Nephron progenitor cell (in vitro differentiated cells): ENCODE measurements at places on chromosomes 6 and 20.

GRCh38 chr6:31572041-31572911 lies at the start of gene LTA:
Gene LTA, plus strand, starts transcription at chr6:31572289. Its CDS starts 454 bp downstream, at chr6:31572743.
- no peak for DNase-seq

DNA sequence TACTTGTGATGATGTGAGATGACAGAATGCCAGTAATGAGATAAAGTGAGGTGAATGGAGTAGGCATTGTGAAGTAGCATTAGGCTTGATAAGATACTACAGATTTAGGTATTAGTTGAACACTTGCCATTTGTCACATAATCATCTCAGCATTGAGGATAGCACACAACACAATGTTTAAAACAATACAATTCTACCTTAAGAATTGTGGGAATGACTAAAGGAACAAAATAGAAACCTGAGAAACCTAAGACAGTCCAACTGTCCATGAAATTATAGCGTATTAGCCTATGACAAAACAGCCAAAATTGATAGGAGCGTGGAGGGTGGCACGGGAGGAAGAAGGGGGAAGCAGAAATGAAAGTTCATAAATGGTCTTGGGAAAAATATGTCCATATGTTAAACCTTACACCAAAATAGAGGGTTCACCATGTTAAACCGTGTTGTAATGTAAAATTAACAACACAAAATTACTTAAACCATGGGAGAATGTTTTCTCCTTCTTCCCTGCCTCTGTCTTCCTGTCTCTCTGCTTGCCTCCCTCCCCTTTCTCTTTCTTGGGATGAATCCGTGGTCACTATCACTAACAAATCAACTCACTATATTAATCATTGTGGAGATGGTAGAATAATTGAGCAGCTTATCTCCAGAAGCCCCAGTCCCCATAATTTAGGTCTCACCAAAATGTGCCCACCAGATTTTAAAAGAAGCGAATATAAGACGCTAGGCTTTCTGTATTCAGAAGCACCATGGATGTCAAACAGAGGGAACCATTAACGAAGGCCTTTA lies 33.0 kb upstream of the HFE start:
- no peak for DNase-seq

GRCh38 chr20:48574383-48574782 lies 253.4 kb downstream of the PREX1 start:
- DNase-seq: no peak

GRCh38 chr20:24935766-24936525 lies 13.1 kb upstream of the CST7 start:
- no peak for DNase-seq

GRCh38 chr6:26205161-26205624 lies 118.0 kb downstream of the HFE start:
- peak; percentile 67 for DNase-seq

- DNase-seq: no peak
Observed at GRCh38 chr20:47296950-47297349, 59.5 kb downstream of the ZMYND8 start.

GRCh38 chr20:49542514-49542991 lies 25.4 kb downstream of the PTGIS start:
- DNase-seq: no peak

DNA sequence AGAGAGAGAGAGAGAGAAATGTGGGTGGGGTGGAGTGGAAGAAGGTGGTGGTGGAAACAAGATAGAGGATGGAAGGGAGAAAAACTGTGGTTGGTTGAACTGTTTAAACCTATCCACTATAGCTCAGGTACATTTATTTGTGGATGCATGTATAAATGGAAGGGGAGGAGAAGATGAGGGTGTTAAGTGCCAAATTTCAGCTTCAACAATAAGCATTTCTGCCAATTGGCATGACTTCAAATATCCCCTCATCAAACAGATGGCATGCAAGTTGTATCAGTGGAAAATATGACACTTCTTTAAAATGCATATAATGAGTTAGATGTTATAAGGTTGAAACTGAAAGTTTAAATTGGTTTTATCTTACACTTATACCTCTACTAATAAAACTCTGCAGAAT lies 216.1 kb downstream of the LMBRD1 start:
- no peak for DNase-seq

DNA sequence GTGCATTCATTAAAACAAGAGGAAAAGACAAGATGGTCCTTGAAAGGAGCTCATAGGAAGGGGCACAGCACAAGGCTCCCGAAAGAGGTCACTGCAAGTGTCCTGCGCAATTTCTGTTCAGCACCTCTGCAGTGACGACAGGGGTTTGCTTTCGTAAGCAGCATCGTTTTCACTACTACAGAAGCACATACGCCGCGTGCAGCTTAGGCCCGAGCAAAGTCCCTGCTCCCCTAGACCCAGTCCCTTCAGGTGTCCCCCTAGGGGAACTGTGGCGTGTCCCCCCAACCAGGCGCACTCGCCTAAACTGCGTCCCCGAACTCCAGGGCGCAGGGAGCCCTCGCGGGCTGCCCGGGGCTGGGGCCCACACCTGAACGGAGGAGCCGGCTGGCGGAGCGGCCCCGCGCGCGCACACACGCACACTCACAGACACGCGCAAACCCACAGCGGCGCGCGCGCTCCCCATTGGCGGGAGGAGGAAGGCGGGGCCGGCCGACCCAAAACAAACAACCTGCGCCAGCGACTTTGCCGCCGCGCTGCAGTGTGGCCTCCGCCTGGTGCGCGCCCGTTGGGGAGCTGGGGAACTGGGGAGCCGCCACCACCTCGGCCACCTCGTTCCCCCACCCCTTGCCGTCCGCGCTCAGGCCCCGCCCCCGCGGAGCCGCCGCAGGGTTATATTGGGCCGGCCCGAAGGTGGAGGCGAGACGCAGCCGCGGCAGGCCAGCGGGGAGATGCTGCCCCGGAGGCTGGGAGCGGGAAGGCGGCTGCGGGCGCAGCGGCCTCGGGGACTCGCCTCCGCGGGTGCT lies at the start of gene FOXQ1:
TSS of gene FOXQ1 (plus strand) at position 699 of the 803 bp plus-strand sequence. CDS start 607 bp downstream, outside the sequence.
- peak; percentile 69 for DNase-seq

DNA sequence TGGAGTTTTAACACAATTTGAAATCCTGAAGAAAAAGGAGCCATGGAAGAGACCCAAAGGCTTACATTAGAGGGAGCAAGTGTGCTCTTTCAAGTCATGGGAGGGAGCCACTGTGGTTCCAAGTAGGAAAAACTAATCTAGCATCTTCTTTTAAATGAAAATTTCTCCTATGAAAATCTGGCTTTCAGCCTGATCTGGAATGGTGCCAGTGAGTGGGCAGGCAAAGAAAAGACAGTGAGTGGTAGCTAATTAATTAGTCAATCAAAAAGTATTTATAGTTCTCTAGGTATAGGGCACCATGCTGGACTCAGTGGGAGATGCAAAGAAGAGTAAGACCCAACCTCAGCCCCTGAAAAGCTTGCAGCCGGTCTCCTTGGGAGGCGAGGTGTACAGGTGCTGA lies 21.9 kb downstream of the CAP2 start:
- DNase-seq: no peak

DNA sequence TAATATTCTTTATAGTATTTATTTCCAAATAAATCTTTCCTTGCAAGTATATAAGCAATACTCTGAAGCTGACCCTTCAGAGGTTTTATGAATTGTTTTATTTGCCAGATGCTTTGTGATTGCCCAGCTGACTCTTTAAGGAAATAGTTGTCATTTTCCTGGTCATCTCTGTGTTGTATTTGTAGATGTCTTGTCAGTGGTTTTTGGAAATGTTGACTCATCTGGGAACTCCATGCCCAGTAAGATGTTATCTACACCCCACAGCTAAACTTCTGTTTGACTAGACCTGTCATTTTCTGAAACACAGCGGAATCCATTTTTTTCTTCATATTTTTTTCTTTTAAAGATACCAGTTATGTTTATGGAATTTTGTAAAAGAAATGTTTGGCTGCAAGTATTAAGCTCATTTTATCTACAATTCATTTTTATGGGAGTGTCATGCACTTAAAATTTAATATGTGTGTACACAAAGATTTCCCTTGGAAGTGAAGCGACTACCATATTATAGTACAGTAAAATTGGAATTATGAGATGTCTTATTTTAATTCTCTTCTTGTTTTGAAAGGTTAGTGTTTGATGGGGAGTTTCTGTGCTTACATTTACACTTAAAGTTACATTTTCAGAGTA lies 491.0 kb downstream of the NKAIN2 start:
- no peak for DNase-seq

- no peak for DNase-seq
Observed at GRCh38 chr6:33683576-33684427, 27.7 kb downstream of the UQCC2 start.

- DNase-seq: no peak
Observed at GRCh38 chr6:125110056-125110455, 43.5 kb upstream of the TPD52L1 start.

DNA sequence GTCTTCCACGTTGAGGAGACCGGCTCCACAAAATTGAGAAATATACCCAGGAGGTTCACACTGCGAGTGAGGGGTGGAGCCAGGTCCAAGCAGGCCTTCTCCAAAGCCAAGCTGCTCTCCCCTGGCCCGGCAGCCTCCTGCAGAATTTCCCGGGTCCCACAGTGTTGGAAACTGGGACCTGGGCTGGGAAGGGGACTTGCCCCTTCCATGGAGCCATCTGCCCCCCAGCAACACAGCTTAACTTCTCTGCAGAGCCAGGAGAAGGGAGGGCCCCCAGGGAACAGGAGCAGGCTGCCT lies 35.4 kb downstream of the MDFI start:
- DNase-seq: no peak

DNA sequence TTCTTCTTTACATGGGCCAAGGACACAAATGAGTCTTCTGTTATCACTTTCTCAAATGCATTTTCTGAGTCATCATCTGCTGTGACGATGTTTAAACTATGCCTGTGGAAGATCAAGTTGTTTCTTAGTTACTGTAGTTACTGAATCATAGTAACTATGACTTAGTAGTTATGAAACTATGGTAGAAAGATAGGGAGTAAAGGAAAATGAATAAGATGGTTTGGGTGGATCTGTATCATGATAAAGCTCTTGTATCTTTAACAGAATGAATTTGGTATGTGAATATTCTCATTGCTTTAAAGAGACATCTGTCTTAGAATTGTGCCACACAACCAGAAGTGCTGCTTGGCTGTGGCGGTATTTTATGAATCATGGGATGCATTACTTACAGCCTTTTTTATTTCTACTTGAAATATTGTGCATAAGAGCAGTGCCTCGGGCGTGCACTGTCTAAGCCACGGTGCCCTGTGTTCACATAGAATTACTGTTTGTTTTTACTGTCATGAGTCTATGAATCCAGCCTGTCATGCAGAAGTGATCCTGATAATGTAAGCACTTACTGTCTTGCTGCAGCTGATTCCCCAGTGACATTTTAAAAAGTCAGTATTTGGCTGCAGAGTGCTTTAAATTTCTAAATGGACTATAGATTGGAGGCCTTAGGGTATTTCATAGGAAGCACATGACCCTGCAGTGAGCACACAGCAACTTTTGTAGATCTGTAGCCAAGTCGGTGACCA lies 215.2 kb downstream of the TMEM242 start:
- DNase-seq: no peak

GRCh38 chr20:55557191-55557590 lies 448.1 kb downstream of the CBLN4 start:
- no peak for DNase-seq

GRCh38 chr6:160030103-160030502 lies 61.2 kb downstream of the IGF2R start:
- peak; percentile 29 for DNase-seq

GRCh38 chr6:3748208-3749066 lies 3.1 kb downstream of the PXDC1 start:
- peak; percentile 71 for DNase-seq

DNA sequence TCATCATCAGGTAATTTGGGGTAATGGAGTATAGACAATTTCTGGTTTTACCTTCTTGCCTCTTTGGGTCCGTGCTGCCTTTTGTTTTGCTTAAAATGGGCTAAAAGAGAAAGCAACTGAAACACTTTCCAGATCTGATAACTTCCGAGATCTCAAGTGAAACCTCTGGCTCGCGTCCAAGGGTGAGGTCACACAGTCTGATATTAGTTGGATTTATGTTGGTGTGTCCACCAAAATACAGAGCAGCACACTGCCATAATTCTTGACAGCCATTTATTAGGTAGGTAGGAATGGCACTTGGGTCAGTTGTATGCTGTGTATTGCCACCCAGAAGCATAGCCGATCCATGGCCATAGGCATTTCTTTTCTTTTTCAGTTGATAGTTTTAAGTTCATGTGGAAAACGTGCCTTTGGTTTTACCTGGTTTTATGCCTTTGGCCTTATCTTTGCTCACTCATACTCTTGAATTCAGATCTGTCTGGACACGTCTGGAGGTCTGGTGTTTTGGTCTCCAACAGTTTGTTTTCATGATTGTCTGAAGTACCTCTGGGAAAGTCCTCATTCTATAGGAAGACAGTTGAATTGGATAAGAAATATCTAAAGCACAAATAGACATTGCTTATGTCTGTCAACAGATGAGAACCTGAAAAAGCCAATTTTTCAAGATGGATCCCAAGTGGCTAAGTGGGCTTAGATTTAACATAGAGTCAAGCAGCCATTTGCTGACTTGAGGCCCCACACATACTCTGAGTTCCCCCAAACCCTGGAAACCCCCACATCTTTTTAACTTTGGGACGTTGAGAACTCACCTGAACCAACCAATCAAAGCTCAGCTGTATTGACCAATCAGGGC lies 320.8 kb downstream of the SOX4 start:
- DNase-seq: no peak

GRCh38 chr6:122997541-122998150 lies 1.6 kb downstream of the CLVS2 start:
- no peak for DNase-seq

DNA sequence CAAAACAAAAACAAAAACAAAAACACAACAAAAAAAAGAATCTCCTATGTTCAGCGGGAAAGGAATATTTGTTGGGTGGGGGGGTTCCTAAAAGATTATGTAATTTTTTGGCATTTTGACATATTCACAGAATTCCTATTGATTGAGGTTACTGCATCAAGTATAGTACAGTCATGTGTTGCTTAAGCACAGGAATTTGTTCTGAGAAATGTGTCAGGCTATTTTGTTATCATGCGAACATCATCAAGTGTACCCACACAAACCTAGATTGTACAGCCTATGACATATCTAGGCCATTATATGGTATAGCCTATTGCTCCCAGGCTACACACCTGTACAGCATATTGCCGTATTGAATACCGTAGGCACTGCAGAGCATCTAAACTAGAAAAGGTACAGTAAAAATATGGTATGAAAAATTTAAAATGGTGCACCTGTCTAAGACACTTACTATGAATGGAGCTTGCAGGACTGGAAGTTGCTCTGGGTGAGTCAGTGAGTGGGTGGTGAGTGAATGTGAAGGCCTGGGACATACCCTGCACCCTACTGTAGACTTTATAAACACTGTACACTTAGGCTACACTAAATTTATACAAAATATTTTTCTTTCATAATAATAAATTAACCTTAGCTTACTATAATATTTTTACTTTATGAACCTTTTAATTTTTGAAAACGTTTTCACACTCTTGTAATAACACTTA lies 110.6 kb downstream of the CDKAL1 start:
- DNase-seq: no peak
